ENCODE measurements at places on chromosomes 4 and X. TPM values are rescaled to one million over a fixed set of nuclear protein-coding genes. Genes with fewer than 3 reads are reported as not detected.

GRCh38 chr4:156584100-156584499, 387.5 kb downstream of the PDGFC start:
- peak; percentile 39 for DNase-seq

GRCh38 chrX:109268340-109268739, 213.5 kb downstream of the GUCY2F start:
- no peak for DNase-seq

GRCh38 chr4:15794905-15795304, 16.8 kb downstream of the CD38 start:
- no peak for DNase-seq

The DGKK gene
- not detected for total RNA-seq

DNA sequence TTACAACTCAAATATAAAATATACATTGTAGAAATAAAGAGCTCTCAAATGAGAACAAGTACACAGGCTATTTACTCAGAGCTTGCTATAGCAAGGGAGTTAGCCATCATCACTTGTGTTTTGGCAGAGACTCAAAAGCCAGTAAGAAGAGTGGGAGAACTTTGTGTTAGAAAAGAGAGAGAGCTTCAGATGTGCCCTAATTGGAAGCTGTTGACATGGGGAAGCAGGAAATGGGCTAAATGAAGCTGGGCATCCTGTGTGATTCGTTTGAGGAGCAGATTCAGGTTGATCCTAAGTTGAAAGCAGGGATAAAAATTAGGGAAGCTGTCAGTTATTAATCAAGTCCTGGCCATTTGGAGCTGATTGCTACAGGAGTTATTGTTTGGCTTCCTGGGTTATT, 207.4 kb upstream of the MAOA start:
- no peak for DNase-seq

GRCh38 chr4:25760518-25761157, 102.2 kb downstream of the SEL1L3 start:
- DNase-seq = no peak

- DNase-seq = no peak
Observed at GRCh38 chr4:78902298-78902697, 36.9 kb downstream of the PAQR3 start.

The HTR2C gene
- not detected for total RNA-seq

The PLK4 gene
- 17.6 TPM for total RNA-seq

- no peak for DNase-seq
Observed at GRCh38 chr4:26130173-26130572, 190.6 kb upstream of the RBPJ start.

- no peak for DNase-seq
Observed at GRCh38 chr4:2852481-2852921, 8.9 kb downstream of the ADD1 start.

DNA sequence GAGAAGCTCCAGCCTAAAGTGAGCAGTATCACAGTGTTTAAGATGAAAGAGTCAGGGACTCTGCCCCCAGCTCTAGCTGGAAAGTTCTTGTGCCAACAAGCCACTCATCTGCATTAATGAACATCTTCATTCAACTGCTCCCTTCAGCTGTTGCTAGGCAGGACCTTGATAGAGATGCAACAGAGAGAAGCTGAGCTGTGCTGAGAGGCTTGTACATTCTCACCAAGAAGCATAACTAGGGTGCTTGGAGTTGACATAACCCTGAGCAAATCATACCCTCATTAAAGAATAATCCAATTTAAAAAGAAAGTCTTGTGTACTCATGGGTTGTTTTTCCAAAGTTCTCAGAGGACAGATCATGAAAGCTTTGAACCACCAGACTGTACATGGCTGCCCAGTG, 63.2 kb downstream of the ATXN3L start:
- no peak for DNase-seq

DNA sequence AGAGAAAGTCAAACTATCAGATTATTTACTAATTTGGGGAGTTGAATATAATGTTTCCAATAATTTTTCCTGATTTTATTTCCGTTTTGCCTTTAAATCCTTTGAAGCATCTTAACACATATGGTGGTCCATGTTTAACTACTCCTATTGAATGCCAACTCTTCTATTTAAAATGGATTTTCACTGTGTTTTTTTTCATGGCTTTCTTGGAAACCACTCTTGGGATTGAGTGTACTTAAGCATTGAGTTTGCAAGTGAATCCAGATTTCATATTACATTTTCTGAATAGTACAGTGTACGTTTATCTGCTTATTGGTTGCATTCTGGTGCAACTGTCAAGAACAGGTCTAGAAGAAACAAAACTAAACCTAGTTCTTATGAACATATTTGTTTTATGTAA, 45.6 kb downstream of the RAPGEF2 start:
- DNase-seq = no peak

- DNase-seq = peak; percentile 11
Observed at GRCh38 chrX:30957753-30958152, 68.7 kb upstream of the TAB3 start.

All from H4 (cell line).